Right lung (tissue), 10 donors: ENCODE measurements at places on chromosomes 1 and 21. TPM values are rescaled to one million over a fixed set of nuclear protein-coding genes. Genes with fewer than 3 reads are reported as not detected.

DNA sequence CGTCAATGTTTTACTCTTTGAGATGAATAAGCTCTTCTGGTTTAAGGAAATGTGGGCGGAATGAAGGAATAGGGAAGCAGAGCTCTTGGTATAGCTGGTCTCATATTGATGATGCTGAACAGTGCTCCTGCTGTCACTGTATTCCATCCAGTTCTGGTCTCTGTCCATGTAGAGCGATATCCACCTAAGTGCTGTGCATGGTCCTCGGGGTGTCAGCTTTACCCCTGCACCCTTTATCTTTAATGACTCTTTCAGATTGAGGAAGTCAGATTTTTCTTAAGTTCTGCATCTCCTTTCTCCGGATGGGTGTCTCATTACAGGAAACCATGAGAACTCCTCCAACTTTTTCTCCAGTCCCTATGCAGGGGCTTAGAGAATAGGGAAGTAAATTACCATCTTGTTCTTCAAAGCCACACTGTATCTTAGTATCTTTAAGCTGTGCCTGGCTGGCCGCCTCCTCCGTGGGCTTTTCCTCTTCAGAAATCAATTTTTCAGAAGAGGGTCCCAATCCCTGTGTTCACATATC, 52.9 kb downstream of the PDE4B start:
- DNase-seq = no peak

The PLEKHM2 gene
- polyA plus RNA-seq = 60.0 TPM

GRCh38 chr1:184219414-184219813, 167.4 kb upstream of the C1orf21 start:
- DNase-seq = no peak

The IGSF21 gene
- polyA plus RNA-seq = 0.26 TPM

DNA sequence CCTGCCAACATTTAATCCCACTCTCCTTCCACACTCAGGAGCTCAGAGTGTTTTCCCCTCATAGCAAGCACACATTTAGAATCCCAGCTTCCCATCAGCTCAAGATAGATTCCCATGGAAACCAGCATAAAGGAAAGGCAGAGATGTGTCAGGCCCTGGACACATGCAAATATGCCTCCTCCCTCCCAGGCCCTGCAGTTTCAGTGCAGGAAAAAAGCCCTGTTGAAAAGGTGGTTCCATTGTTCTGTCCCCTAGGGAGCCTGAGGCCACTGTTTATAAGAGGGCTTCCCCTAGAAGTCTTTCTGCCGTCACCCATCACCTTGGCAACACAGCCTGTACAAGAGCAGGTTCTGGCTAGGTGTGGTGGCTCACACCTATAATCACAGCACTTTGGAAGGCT, 3.6 kb downstream of the CACNA1S start:
- DNase-seq = no peak

GRCh38 chr1:105934806-105935205, 1121.7 kb upstream of the PRMT6 start:
- no peak for DNase-seq

DNA sequence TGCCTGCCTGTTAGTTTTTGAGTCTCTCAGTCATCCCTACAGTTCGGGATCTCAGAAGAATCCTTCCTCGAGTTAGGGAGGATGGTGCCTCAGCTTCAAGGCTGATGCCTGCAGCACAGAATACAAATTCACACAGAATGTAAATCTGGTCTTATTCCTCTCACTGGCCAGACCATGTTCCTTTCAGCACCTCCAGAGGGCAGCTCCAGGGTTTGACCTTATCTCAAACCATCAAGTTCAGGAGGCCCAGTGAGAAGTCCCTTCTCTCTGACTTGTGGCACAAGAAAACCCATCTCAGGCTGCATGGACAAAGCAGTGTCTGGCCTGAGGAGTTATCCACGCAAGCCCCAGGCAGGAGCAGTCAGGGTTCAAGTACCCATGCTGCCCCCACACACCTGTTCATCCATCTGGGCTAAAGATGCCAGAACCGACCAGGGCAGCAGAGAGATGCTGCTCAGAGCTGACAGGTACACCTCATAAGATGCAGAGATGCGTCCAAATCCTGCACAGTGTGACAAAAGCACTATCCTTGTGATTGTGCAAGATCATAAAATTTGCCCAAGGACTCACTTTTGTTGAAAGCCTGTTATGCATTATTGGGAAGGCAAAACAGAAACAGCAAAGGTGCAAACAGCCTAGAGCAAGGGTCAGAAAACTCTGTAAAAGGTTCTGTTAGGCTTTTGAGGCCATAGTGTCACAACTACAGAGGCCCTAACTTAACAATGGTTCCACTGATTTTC, 49.8 kb downstream of the BCAR3 start:
- DNase-seq = no peak
